RWPE1 (cell line): ENCODE measurements at places on chromosomes 6 and 20.

GRCh38 chr20:49483696-49484123, 1.2 kb upstream of the KCNB1 start:
- no peak for DNase-seq

- DNase-seq, result no peak
Measured at GRCh38 chr6:149905911-149906371, 8.0 kb upstream of the RAET1E start.

GRCh38 chr20:48236000-48236970, 451.0 kb upstream of the SULF2 start:
- no peak for DNase-seq

DNA sequence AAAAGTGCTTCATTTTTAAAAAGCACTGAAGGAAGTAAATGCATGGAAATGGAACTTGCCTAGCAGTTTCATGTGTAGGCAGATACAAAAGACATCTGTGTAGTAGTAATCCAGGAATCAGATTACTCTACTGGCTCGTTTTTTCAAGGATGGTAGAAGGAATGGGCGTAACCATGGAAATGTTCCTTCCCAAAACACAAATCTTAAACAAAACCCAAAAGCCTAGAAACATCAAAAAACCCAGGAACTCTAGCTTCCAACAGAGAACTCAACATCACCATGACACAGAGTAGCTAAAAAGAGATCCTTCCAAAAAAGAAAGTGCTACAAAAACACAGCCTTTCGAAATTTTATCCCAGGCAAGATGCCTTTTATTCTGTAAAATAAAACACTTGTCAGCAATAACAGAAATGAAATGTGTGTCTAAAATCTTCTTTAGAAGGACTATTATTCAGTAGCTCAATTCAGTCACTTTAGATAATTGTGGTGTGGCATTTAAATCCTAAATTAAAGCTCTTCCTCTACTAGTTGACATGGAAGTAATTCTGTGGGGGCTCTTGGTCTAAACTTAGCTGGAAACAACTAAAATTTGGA, 81.7 kb downstream of the FAM217A start:
- no peak for DNase-seq

- DNase-seq, result no peak
Measured at GRCh38 chr6:31143148-31143547, 4.3 kb upstream of the PSORS1C2 start.

DNA sequence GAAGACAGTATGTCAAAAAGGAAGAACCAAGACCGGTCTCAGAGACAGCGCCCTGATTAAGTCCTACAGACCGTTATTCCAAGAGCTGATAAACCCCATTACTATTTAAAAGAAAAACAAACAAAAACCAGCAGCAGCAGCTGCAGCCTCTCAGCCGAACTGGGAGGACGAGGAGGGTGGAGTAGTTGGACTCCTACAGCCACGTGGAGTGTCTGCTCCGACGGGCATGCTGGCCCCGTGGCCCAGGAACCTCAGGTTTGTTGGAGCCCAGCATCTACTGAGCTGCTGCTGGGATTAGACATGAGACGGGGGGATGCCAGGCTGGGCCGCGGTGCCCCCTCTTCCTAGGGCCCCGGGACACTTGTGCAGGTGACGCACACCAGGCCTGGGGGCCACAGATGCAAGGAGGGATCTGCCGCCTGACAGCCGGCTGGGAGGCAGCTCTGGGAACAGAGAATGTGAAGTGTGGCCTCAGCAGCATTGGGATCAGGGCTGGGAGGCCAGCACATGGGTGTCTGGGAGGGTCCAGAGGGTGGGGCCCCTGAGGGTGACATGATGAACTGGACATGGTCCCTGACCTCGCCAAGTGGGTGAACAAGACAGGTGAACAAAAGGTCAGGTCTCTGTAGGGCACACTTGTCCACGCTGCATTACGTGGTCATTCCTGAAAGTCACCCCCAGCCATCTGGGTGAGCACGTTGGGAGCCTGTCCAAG, 2.9 kb upstream of the ZBTB46 start:
- no peak for DNase-seq

GRCh38 chr20:25227317-25227831, 20.5 kb upstream of the PYGB start:
- peak; percentile 61 for DNase-seq

DNA sequence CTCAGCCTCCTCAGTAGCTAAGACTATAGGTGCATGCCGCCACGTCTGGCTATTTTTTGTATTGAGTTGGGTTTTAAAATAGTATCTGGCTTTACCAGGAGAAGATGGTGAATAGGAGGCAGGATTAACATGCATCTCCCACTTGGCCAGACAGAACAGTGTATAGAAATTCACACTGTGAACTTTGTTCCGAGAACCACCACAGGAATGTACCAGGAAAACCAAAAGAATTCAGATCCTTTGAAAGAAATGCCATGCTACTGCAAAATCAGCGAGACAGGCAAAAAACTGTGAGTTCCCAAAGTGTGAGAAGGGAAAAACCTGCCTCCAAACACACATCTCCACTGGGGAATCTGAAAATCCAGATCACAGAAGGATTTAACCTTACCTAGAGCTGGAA, 327.6 kb downstream of the NKAIN2 start:
- no peak for DNase-seq

GRCh38 chr20:39057143-39057542, 95.0 kb downstream of the DHX35 start:
- DNase-seq, result no peak

GRCh38 chr20:5806457-5807263, 56.5 kb downstream of the SHLD1 start:
- no peak for DNase-seq

- DNase-seq, result no peak
Measured at GRCh38 chr20:8057871-8058270, 38.3 kb upstream of the TMX4 start.

DNA sequence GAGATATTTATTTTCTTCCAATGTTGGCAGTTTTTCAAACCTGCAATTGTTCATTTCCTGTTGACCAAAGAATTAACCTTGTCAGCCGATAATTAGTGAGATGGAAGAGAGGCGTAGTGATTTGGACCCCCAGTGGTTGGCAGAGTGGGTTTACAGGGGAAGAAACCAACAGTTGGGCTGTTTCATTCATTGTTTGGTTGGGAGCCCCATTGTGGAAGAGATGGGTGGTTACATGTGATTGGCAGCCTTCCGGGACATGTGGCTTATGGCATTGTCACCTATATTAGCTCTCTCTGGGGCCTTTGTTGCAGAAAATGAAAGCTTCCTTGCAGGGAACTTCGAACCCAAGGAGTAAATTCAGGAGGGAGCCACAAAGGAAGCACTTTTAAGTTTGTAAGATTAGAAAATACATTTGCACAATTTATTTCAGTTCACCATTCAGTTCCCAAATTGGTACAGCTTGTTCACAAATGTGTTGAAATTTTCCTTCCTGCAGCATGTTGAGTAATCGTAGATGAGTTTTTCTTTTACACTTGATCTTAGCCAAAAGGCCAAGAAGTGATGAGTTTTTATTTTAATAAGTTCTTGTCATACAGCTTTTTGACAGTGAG, 50.3 kb upstream of the CDKAL1 start:
- no peak for DNase-seq

- peak; percentile 35 for DNase-seq
Measured at GRCh38 chr6:168155193-168155592, 76.2 kb upstream of the FRMD1 start.

- peak; percentile 52 for DNase-seq
Measured at GRCh38 chr6:27505209-27506027, 32.5 kb upstream of the ZNF184 start.

DNA sequence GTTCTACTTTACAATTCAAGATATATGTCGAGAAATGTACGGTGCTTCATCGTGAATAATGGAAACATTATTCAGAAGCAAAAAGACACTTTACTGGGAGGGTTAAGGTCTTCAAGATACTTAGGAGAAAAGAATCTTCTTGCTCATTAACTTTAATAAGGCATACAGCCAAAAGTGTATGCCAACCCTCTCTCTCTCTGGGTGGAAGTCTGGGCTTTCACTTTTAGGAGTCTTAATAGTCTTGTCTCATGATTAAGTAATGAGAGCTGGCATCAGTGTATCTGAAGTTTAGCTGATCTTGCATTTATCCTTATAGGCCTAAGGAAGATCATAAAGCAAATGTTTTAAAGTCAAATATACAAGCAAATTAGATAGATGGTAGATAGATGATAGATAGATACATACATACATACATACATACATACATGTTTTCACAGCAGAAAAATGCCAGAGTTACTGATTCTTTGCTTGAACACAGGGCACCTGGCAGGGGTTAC, 21.5 kb downstream of the OLIG3 start:
- no peak for DNase-seq

- no peak for DNase-seq
Measured at GRCh38 chr20:63735859-63736718, at the start of gene LIME1. LIME1 (plus strand) TSS chr20:63736664; CDS start chr20:63737550, 886 bp downstream.

DNA sequence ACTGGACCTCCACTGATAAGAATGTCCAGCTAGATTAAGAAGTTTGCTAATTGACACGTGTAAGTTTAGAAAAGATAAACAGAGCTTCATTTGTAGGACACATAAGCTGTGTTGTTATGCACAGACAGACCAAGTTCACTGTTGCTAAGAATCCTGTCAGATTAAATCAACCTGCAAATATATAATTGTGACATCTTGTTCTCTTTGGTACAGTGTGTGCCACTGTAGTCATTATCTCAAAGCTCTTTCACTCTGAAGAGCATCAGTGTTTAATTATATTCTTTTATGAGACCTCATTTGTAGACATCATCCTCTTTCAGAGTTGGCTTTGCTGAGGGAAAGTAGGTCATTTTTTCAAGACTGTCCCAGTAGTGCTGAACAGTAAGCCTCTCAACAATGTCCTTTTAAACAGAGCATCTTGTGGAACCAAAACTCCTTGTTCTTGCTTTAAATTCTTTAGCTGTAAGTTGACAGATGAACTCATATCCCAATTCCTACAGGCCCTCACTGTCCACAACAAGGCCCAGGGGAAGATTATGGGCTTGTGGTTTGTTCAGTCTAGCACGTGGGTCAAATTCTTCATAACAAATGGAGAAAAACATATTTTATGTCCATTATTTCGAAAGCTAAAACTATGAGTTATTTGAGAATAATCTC, 252.4 kb downstream of the HDGFL1 start:
- DNase-seq, result no peak

GRCh38 chr6:126812651-126813050, 305.8 kb upstream of the RSPO3 start:
- DNase-seq, result no peak

DNA sequence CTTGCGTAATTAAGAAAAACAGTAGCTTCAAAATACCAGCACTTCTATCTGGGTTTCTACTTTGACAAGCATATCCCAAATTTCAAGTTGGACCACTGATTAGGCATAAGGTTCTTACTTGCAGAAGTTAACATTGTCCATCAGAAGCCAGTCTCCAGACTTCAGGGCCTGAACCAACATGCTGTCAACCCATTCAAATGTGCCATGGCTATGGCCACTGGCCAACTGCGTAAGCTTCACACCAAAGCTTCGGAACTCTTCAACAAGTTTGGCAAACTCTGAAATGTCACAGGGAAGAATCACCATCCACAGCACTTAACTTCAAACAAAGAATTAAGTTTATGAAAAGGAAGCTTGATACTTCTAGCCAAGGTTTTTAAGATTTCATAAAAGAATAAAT, 78.0 kb upstream of the LYRM2 start:
- no peak for DNase-seq

DNA sequence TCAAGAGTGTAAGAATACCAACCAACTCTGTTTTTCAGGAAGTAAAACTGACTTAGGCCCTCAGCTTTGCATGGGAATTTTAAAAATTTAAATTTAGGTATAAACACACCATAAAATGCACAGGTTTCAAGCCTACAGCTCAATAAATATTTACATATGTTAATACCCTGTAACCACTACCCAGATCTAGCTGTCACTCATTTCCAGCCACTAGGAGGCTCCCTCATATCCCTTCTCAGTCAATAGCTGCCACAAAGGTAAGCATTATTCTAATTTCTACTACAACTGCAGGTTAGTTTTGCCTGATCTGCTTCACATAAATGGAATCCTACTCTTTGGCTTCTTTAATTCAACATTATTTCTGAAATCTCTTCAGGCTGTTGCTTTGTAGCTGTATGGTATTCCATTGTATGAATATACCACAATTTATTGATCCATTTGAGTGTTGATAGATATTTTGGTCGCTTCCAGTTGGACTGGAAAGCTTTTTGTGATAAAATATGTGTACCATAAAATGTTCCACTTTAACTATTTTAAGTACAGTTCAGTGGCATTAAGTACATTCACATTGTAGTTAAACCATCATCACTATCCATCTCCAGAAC, 32.5 kb upstream of the MEI4 start:
- peak; percentile 17 for DNase-seq

- DNase-seq, result no peak
Measured at GRCh38 chr6:149861603-149862423, 2.3 kb downstream of the LRP11 start.

DNA sequence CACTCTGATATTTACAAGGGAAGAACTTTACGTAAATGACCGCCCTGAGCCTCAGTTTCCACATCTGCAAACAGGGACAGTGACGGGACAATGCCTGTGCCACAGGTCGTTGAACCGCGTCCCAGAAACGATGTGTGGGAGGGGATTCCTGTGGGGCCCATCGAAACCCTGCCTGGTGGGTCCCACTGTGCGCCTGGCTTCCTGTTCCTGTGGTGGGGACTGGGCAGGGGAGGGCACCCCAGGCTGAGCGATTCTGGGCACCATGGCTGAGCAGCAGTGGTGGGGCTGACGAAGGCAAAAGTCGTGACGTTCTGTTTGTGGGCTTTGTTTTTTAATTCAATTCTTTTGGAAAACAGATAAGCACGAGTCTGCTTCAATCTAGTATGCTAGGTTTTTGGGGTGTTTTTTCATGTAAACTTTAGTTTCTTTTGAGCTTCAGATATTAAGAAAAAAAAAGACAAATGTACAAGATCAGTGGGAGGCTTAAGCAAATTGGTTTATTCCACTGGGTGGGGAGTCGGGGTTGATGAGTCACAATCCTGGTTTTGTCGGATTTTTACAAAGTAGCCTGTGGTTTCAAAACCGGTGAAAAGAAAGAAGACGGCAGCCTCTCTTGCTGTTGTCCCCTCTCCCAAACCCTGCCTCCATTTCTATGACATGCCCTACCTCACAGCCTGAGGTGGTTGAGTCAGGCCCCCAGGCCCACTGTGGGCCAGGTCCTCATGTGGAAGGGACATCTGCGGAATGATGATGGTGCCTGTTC, 40.4 kb downstream of the GNAS-AS1 start:
- no peak for DNase-seq

GRCh38 chr6:29620630-29621029, 12.4 kb downstream of the GABBR1 start:
- DNase-seq, result no peak

DNA sequence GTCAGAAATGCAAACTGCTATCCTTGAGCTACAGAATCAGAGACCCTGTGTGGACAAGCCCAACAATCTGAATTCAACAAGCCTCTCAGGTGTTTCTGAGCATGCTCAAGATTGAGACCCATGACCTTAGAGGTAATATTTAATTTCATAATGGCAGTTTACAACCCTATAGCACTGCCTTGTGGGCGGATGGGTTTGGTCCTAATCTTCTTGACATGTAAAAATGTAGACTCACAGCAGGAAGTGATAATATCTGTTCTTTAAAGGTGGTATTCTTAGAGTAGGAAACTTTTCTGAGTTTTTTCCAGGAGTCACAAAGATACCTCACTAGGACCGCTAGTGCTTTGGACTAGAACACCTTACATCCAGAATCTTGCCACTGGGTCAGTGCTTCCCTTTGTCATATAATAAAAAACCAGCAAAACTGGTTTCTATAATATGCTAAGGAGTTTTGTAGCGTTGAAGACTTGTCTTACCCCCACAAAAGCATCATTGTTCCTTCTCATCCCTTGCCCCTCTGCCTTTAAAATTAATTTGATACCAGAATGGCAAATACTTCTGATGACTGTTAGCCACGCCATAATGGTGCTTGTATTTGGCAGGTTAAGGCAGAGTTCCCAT, 52.6 kb downstream of the E2F3 start:
- no peak for DNase-seq
